ENCODE measurements at places on chromosomes 2 and 18.

DNA sequence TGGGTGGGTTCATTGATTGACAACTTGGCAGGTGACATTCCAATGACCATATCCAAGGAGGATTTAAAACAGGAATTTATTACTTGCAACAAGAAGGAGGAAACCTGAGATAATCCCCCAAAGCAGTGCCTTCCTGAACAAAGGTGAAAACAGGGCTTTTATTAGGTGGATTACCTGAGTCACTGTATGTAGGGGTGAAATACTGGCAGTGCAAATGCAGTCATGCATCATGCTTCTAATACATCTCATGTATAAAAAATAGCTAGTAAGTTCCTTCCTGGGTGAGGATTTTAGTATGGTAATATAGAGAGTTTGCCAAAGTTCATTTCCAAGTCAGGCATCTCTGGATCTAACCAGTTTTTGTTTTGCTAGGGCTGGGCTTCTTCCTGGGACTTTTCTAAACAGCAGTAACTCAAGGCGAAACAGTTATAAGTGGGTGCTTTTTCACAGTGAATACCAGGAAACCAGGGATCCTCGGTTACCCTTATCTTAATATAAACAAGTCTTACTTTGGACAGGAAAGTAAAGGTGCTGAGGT lies 583.4 kb upstream of the LRRTM1 start:
- DNase-seq: no peak

DNA sequence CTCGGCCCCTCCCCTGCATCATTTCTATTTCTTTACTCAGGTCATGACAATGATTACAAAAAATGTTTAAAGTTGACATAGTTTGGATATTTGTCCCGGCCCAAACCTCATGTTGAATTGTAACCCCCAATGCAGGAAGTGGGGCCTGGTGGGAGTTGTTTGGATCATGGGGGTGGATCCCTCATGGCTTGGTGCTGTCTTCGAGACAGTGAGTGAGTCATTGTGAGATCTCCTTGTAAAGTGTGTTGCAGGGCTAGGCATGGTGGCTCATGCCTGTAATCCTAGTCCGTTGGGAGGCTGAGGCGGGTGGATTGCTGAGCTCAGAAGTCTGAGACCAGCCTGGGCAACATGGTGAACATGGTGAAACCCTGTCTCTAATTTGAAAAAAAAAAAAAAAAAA lies 9.2 kb upstream of the MAP4K4 start:
- DNase-seq: no peak

GRCh38 chr2:70744397-70744796 lies 23.6 kb downstream of the ADD2 start:
- no peak for DNase-seq

DNA sequence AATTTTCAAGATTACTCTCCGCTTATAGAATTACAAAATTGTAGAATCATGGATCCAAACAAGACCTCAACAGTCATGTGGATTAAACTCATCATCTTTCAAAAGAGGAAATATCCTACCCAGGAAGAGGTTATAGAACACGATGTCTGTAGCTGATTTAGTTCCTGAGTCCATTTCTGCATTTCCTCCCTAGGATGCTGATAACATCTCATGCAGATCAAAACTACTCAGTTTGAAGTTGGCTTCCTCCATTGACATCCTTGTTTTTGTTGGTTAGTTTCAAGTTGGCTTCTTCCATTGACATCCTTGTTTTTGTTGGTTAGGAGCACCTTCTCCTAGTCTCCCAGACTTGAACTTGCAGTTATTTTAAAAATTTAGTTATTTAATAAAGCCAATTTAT lies 147.5 kb downstream of the PARD3B start:
- DNase-seq: no peak
